ENCODE measurements at places on chromosomes 4 and X.

GRCh38 chr4:79311279-79311678 lies 14.6 kb downstream of the NAA11 start:
- no peak for DNase-seq

- no peak for DNase-seq
Observed at GRCh38 chrX:151711787-151712186, 4.0 kb upstream of the FATE1 start.

- no peak for DNase-seq
Observed at GRCh38 chr4:8304827-8305695, 35.5 kb downstream of the HTRA3 start.

- DNase-seq: no peak
Observed at GRCh38 chr4:48902266-48902665, 4.3 kb downstream of the OCIAD2 start.

GRCh38 chrX:110432906-110433215 lies 74.2 kb downstream of the RTL9 start:
- DNase-seq: no peak

All from T-helper 1 cell (primary cell).